ENCODE measurements at places on chromosomes 7 and 10. TPM values are rescaled to one million over a fixed set of nuclear protein-coding genes. Genes with fewer than 3 reads are reported as not detected.

The BAIAP2L1 gene
- 32.9 TPM for total RNA-seq

The ALKBH4 gene
- total RNA-seq, result 10.4 TPM

The SPDYE11 gene
- total RNA-seq, result not detected

The YAE1 gene
- 13.4 TPM for total RNA-seq

DNA sequence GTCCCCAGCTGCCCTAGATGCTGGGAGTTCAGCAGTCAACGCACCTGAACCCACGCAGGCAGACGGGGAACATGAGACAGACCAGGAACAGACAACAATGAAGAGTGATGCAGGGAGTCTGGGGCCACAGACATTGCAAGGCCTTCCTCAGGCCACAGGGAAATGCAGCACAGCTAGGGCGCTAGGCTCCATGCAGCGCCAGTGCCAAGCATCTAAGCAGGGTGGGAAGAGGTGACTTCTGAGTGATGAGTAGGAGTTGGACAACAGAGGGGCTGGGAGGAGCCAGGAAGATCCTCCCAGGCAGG, 7.7 kb upstream of the RET start:
- DNase-seq, result no peak

DNA sequence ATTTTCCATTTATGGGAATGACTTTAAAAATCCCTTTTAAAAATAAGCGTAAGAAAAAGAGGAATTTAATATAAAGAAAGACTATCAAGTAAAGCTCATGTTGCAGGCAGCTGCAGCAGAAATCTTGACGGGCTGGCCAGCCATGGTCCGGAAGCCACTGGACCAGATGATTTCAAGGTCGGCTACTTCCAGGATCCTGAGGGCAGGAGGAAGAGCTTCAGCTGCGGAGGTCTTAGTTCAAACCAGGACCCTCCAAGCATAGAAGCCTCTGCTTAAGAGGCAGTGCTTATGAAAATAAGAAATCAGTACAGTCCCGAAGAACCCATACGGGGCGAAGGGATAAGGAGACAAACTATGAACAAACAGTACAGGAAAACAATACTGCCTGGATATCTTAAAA, 220.2 kb upstream of the CELF2 start:
- DNase-seq, result no peak

DNA sequence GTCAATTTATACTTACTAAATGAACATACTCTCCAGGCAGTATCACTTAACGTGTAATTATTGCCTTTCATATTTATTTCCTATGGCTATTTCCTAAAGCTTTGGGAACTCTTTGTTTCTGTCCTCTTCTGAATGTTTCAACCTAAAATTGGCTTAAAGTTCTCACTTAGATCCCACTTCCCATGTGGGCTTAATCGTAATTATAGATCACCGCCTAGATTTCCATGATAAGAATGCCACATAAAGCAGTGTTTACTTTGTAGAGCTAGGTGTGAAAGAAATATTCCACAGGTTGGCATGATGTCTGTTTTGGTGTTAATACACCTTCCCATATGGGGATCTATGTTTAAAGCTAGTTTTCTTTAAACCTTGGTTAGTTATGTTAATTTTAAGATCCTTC, 1.5 kb downstream of the HDAC9 start:
- DNase-seq, result no peak

DNA sequence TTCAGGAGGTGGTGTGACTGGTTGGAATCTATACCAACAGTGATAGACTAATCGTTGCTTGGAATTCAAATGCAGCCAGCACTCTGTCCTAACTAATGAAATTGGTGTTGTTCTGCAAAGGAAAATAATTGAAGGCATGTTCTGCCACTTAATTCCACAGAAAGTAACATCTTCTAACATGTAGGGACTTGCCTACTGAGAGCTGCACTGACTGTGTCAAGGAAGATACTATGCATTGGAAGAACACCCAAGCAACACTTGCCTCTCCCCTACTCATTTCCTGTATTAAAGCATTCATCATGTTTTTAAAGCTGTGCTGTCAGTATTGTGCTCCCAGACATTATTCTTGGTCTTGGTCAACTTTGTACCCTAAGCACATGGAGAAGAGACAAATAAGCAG, 2.7 kb upstream of the CYP3A7 start:
- no peak for DNase-seq

DNA sequence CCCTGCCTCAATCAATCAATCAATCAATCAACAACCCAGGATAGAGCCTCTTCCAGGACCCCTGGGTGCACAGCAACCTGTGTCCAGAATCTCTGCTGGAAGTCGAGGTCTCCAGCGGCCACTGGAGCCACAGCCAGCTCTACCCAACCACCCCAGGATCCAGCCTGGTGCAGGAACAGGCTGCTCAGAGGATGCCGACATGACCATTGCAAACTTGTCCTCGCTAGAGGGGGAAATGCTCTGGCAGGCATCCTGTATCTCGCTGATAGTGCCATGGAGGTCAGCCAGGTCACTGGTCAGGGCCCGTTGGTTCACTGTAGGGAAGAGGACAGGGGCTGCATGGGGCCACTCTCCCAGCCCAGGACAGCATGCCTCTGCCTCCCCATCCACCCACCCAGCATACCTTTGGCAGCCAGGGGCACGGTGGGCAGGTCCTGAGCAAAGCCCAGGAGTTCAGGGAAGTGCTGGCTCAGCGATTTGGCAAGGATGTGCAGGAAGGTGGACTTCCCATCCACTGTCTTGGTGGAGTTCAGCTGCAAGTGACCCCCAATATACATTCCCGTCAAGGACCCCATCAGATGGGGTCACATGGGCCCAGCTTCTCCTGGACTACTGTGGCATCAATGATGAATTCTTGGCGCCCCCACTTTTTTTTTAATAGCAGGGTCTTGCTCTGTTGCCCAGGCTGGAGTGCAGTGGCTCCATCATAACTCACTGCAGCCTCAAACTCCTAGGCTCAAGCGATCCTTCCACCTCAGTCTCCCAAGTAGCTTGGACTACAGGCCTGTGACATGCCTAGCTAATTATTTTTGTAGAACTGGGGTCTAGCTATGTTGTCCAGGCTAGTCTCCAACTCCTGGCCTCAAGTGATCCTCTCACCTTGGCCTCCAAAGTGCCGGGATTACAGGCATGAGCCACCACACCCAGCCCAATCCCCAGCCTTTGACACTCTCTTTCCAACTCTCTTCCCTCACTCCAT, 49.4 kb downstream of the GRID2IP start:
- DNase-seq, result no peak
